NCI-H1048 (cell line): ENCODE measurements at places on chromosomes 12 and 14.

- no peak for DNase-seq
Observed at GRCh38 chr14:67335781-67336180, 23.8 kb downstream of the ATP6V1D start.

DNA sequence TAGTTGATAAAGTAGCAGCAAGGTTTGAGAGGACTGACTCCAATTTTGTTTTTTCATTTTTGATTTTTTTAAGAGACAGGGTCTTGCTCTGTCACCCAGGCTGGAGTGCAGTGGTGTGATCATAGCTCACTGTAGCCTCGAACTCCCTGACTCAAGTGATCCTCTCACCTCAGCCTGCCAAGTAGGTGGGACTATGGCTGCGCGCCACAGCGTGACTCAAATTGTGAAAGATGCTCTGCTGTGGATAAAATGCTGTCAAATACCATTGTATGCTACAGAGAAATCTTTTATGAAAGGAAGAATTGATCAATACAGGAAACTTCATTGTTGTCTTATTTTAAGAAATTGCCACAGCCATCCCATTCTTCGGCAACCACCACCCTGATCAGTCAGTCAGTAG lies 48.3 kb downstream of the SCN8A start:
- no peak for DNase-seq

DNA sequence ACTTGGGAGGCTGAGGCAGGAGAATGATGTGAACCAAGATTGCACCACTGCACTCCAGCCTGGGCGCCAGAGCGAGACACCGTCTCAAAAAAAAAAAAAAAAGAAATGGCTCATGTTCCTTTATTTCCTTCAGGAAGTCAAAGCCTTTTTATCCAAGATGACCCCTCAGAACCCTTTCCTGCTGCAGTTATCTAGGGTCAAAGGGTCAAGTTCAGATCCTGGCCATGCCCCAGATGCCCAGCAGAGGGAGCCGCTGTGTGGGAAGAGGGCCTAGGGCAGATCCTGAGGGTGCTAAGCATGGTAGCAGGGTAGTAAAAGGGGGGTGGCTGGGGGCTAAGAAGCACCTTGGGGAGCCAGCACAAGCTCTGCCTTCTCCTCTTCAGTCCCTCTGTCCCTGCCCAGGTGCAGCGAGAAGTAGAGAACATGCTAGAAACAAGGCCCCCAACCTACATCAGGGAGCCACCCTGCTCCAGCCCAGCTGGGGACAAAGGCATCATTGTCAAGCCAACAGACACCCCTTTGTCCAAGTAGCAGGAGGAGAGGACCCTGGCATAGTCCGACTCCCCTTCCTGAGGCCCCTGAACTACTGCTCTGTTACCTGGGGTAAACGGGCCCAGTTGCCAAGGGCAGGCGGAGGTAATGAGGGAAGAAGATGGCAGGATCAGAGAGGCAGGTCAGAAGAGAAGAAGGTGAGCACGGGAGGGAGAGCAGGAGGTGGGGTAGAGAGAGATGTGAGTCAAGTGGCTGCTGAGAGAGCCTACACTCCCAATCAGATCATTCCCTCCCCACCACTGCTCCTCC lies 6.5 kb downstream of the NFE2 start:
- no peak for DNase-seq

GRCh38 chr12:31227401-31227981 lies 98.5 kb downstream of the SINHCAF start:
- DNase-seq = no peak

GRCh38 chr14:38419579-38419978 lies 163.7 kb upstream of the CLEC14A start:
- DNase-seq = no peak

DNA sequence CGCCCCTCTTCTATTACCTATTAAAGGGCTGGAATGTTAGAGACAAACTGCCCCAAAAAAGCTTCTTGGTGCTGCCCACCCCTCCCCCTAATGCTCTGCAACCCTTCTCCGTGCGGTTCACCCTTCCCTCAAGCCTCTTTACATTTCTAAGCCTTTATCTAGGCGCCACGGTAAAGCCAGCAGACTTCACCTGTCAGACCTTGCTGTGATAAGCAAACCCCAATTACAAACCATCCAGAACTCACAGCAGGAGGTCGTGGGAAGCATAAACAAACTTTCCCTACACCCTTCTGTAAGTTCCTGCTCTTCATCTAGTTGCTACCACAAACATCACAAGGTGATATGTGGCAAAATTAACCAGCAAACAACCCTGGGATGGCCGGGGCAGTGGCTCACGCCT lies 56.8 kb downstream of the MOK start:
- no peak for DNase-seq

DNA sequence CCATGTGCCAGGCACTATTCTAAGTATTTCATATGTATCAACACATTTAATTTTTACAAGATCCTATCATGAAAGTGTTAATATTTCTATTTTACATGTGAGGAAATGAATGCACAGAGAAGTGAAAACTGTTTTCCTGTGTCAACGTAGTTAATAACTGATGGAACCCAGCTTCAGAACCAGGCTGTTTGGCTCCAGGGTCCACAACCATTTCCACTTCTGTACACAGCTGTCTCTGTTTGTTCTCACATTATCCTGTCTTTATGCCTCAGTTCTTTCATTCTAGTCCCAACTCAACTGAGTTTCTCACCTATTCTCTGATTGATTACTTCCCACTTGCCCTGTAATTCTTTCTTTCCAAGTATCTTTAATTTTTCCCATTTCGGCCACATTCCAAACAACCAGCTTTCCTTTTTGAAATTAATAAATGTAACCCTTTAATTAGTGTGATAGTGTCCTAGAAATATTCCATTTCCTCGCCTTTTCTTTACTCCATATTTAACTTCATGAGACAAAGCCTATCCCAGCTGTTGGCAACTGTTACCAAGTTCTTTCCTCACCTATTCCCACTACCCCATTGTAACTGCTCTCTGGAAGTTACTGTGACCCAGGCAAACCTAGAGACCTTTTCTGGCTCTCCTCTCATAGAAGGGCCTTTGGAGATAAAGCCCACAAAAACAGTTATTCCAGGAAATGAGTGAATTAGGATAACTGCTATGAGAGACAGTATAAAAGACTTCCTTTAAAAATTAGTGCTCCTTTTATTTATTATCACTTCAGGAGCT lies 218.7 kb downstream of the RASSF9 start:
- no peak for DNase-seq

GRCh38 chr14:80784820-80785219 lies 156.7 kb downstream of the CEP128 start:
- DNase-seq = no peak

GRCh38 chr14:39773387-39774126 lies 341.3 kb upstream of the FBXO33 start:
- DNase-seq = no peak

DNA sequence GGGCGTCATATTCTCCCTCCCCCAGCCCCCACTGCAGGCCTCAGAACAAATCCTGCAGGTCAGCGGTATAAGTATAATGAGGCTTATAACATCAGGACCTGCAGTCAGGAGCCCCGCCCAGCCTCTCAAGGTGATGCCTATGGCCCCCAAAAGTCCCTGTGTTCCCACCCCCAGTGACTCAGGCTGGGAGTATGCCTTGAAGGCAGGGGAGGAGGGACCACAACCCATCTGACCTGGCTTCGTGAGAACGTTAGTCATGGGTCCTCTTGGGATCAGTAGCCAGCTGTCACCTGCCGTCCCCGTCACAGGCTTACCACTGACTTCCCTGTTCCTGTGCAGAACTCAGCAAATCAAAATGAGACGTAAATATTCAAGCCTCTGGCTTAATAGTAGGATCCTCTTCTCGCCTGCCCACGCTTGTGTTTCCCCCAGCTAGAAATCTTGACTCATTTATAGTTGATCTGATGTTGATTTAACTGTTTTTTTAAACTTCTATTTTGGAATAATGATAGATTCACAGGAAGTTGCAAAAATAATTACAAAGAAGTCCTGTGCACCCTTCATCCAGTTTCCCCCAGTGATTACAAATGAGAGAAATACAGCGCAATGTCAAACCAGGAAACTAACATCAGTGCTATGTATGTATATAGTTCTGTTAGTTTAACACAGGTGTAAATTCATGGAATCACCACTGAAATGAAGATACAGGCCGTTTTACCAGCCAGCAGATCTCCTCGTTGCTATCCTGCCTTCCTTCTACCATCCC lies 107.5 kb downstream of the ADGRD1 start:
- no peak for DNase-seq

- DNase-seq = no peak
Observed at GRCh38 chr14:73935666-73936065, 14.2 kb downstream of the FAM161B start.

- no peak for DNase-seq
Observed at GRCh38 chr12:51821440-51822260, 26.9 kb downstream of the FIGNL2 start.

DNA sequence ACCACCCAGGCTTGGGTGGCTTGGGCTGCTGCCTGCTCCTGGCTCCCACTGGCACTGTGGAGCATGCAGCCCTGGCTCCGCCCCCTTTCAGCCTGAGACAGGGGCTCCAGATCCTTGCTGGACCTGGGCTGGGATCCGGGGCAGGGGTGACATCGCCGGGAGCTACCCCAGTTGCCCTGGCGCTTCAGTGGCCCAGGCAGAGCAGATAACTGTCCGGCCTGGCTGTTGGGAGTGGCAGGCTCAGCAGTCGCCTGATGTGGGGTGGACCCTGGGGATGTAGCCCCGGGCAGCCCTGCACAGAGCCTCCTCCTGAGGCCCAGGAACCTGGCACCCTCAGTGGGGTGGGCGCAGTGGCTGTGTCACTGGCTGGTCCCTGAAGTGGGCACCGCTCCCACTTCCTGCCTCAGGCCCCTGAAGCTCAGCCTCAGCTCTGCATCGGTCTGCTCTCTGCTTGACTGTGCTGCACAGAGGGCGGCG lies 57.9 kb downstream of the FUT8 start:
- DNase-seq = no peak
